ENCODE measurements at places on chromosomes 7 and 10. TPM values are rescaled to one million over a fixed set of nuclear protein-coding genes. Genes with fewer than 3 reads are reported as not detected.

- H3K27ac ChIP-seq = peak overlapping the region; percentile 39
- DNase-seq = no peak
- H3K4me1 ChIP-seq = peaks cover 51% of the 10 kb centered on the region
- no peak overlapping the region for H3K4me3 ChIP-seq
- no peaks in the 10 kb centered on the region for H3K27me3 ChIP-seq
These were observed 214.8 kb upstream of the KLF14 start for GRCh38 chr7:130948822-130949221.

DNA sequence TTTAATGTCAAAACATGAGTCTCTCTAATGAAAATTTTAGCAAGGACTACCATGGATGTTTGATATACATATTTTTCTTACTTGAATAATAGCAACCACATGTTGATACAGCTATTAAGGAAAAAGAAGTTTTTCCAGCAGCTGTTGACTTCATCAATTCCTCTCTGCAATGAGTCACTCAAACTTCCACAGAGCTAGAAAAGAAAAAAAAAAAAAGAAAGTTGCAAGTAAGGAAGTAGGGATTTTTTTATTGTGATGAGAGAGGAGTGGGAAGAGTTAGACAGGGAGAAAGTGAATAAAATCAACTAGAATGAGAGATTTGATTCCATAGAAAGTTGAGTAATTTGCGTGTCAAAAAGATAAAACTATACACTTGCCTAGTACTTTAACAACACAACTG lies 46.2 kb downstream of the CAV1 start:
- H3K36me3 ChIP-seq = no peaks in the 10 kb centered on the region
- no peak for DNase-seq
- no peak overlapping the region for H3K27ac ChIP-seq
- peaks cover 9% of the 10 kb centered on the region for H3K4me1 ChIP-seq

GRCh38 chr7:50782375-50783208 lies at the start of gene GRB10:
GRB10 (minus strand) TSS chr7:50782896; CDS start chr7:50732322, 50,574 bp downstream.
- H3K27me3 ChIP-seq = peaks cover 3% of the 10 kb centered on the region
- no peaks in the 10 kb centered on the region for H3K4me1 ChIP-seq
- no peak within 1 kb of the TSS for H3K27ac ChIP-seq
- DNase-seq = no peak

The ANKRD61 gene
- not detected for total RNA-seq

DNA sequence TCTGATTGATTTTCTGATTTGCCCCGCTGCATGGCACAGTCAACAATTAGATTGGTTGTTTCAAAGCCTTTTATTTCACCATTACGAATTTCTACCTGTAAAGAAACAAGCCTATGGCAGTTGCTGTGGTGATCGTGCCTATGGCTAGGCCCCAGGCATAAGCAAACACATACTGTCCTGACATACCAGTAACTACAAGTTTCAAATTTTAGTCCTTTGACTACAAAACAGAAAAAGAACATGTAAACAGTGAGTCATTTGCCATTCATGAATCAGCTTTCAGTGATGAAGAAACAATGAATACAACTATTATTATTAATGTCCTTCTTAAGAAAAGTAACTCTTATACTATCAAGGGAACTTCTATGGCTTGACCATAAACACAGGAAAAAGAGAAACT lies 168.0 kb upstream of the LRRN3 start:
- no peak for DNase-seq
- H3K27ac ChIP-seq = no peak overlapping the region
- no peaks in the 10 kb centered on the region for H3K4me1 ChIP-seq

The COL13A1 gene
- not detected for total RNA-seq

The TRIM73 gene
- 3.6 TPM for total RNA-seq

- H3K4me1 ChIP-seq = no peaks in the 10 kb centered on the region
- H3K4me3 ChIP-seq = no peak overlapping the region
These were observed 68.8 kb upstream of the RSU1 start for GRCh38 chr10:16886031-16886430.

The ITGA8 gene
- total RNA-seq = not detected

DNA sequence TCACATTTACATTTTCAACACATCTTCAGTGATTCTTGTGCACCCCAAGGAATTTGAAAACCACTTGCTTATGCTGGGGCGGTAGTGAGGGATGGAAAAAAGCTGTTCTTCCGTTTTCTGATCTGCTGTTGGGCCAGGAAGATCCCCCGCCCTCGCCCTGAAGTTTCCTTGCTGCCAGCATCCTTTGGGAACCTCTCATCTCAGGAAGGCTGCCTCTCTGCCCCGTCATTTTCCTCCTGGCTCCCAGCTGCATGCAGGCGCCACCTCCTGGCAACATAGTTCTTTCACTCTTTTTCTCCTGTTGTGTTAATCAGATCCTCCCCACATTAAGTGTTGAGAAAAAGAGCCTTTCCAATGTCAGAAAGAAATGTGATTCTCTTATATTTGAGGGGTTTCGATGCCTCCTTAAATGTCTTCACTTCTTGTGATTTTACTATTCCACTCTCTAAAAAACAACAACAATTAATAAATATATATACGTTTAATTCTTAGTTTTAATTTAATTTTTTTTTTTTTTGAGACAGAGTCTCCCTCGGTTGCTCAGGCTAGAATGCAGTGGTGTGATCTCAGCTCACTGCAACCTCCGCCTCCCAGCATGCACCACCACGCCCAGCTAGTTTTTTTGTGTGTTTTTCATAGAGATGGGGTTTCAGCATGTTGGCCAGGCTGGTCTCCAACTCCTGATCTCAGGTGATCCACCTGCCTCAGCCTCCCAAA lies 122.9 kb downstream of the RALA start:
- H3K4me3 ChIP-seq = no peak overlapping the region
- no peak for DNase-seq
- no peaks in the 10 kb centered on the region for H3K36me3 ChIP-seq
- no peaks in the 10 kb centered on the region for H3K27me3 ChIP-seq
- H3K4me1 ChIP-seq = peaks cover 6% of the 10 kb centered on the region

GRCh38 chr10:35912615-35913569 lies 270.8 kb upstream of the FZD8 start:
- H3K36me3 ChIP-seq = no peaks in the 10 kb centered on the region
- no peak overlapping the region for H3K4me3 ChIP-seq
- no peak overlapping the region for H3K27ac ChIP-seq
- no peaks in the 10 kb centered on the region for H3K4me1 ChIP-seq
- no peaks in the 10 kb centered on the region for H3K27me3 ChIP-seq

- H3K27me3 ChIP-seq = no peaks in the 10 kb centered on the region
- peak overlapping the region; percentile 87 for H3K4me3 ChIP-seq
- no peak for DNase-seq
- no peaks in the 10 kb centered on the region for H3K4me1 ChIP-seq
- peak overlapping the region; percentile 86 for H3K27ac ChIP-seq
These were observed 676 bp downstream of the TCAF1 start for GRCh38 chr7:143901332-143901667.

All from GM12878 (cell line).